Activated CD4-positive, CD25-positive, alpha-beta regulatory T cell treated with anti-CD3 and anti-CD28 coated beads, Interleukin-2, amount 50 U/mL, for 16 hours (primary cell): ENCODE measurements at places on chromosomes 11 and 22.

GRCh38 chr11:75668451-75669297 is at the start of gene MAP6:
TSS of gene MAP6 (minus strand) at chr11:75669038. CDS start at chr11:75668369, 669 bp downstream.
- DNase-seq, result no peak

GRCh38 chr11:110148775-110149744 is 55.9 kb downstream of the ZC3H12C start:
- DNase-seq, result no peak

DNA sequence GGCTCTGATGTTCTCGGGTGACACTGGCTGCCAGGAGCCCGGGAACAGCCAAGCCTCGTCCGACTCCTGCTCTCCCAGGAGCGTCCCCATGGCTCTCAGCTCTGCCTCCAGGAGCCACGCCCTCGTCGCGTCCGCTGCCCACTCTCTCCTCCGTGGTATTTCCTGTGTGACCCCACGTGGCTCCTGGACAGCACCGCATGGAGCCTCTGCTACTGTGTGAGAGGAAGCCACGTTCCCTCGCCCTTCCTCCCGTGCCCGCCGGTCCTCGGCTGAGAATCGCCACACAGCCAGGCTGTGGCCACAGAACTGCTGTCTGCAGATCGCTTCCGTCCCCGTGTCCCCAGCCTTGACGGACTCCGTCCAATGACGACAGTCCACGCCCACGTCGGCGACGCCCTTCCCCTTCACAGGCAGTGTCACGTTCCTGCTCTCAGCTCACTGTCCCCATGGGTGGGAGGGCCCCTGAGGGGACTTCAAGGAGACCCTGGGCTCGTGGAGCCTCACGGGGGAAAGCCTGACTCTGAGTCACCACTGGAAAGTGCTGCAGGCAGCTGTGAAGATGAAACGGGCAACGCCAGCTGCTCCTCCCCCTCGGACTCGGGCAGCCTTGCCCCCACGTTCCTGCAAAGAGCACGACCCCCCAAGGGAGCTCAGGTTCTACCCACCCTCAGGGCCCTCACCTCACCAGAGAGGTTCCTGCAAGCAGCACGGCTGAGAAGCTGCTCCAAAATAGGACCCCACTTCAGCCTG is 458.5 kb downstream of the BRD1 start:
- no peak for DNase-seq

- DNase-seq, result no peak
Measured at GRCh38 chr22:47367107-47367690, 604.7 kb downstream of the TBC1D22A start.

GRCh38 chr11:32305460-32305859 is 129.9 kb downstream of the WT1 start:
- no peak for DNase-seq

- no peak for DNase-seq
Measured at GRCh38 chr11:116312570-116313391, 460.0 kb downstream of the BUD13 start.

GRCh38 chr11:88535266-88535665 is 197.7 kb upstream of the CTSC start:
- DNase-seq, result no peak
